ENCODE measurements at places on chromosomes 3 and 15. TPM values are rescaled to one million over a fixed set of nuclear protein-coding genes. Genes with fewer than 3 reads are reported as not detected.

CRABP1 gene
- total RNA-seq: 93.0 TPM

RPL39L gene
- total RNA-seq: 70.8 TPM

DNA sequence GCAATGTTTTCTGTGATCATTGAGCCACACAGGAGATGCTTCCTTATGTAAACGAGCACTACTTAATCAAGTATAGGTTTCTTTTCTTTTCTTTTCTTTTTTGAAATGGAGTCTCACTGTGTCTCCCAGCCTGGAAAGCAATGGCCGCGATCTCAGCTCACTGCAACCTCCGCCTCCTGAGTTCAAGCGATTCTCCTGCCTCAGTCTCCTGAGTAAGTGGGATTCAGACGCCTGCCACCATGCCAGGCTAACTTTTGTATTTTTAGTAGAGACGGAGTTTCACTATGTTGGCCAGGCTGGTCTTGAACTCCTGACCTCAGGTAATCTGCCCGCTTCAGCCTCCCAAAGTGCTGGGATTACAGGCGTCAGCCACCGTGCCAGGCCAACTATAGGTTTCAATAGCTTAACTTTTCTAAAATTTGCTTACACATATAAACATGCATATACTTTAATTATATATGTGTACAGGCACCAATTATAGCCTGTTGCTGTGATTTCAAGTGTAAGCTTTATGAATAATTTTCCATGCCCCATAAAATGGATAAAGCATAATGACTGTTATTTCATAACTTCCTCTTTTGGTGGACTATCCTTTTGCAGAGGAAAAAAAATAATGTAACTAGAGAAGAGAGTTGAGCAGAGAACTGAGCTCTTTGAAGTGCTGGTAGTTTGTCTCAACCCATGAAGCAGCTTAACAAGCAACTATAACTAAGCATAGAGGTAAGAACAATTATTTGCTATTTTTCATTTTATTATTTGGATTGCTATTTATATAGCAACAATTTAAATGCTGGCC, 24.8 kb upstream of the MBNL1 start:
- no peak for DNase-seq

DNA sequence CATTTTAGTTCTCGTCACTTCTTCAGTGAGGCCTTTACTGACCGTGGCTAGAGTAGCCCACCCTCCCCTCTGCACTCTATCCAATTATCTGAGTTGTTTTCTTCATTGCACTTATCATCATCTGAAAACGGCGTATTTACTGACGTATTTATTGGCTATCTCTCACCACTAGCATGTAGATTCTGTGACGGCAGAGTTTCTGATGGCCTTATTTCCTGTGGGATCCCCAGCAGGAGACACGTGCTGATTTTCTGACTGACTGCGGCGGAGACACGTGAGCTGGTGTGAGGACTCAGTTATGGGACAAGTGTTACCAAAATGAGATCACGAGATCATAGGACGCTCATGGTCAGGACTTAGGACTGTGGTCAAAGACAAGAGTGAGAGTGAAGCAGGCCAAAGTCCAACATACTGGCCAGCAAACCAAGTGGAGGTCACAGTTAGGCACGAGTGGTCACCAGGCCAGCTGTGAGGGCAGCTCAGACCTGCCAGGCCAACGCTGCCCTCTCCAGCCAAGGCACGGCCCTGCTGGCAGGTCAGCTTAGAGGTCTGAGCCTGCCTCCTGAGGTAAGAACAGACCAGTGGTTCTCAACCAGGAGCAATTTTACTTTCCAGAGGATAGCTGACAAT, 50.6 kb upstream of the BNIP2 start:
- DNase-seq: no peak

SCN5A gene
- total RNA-seq: 8.0 TPM
